BE2C (cell line): ENCODE measurements at places on chromosomes 4 and X.

- DNase-seq, result peak; percentile 34
Observed at GRCh38 chrX:43656005-43656494, at the start of gene MAOA. MAOA (plus strand) TSS chrX:43656299; CDS start chrX:43656342, 43 bp downstream.

DNA sequence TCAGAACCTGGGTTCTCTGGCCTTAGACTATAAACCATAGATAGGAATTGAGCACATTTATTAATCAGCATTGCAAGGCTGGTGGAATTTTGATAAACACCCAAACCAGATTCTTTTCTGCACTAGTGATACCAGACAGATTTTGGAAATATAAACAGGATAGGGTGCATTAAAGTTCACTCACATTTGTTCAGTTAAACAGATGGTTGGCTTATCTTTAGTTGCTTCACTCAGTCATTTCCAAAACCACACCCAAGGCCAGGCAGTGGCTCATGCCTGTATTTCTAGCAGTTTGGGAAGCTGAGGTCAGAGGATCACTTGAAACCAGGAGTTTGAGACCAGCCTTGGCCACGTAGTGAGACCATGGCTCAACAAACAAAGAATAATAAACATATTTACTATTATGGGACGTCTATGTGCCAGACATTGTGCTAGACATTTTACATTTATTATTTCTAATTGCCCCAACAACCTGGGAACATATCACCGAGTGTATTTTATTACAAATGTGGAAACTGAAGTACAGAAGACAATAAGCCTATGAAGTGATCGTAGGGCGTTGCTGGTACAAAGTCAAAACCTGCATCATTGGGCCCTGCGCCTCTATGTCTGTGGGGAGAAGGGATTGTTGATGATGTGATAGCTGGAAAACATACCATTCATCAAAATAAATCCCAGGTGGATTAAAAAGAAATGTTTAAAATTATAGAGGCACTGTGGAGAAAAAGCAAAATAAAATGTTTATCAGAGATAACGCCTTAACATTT is 15.0 kb downstream of the ADD1 start:
- no peak for DNase-seq

DNA sequence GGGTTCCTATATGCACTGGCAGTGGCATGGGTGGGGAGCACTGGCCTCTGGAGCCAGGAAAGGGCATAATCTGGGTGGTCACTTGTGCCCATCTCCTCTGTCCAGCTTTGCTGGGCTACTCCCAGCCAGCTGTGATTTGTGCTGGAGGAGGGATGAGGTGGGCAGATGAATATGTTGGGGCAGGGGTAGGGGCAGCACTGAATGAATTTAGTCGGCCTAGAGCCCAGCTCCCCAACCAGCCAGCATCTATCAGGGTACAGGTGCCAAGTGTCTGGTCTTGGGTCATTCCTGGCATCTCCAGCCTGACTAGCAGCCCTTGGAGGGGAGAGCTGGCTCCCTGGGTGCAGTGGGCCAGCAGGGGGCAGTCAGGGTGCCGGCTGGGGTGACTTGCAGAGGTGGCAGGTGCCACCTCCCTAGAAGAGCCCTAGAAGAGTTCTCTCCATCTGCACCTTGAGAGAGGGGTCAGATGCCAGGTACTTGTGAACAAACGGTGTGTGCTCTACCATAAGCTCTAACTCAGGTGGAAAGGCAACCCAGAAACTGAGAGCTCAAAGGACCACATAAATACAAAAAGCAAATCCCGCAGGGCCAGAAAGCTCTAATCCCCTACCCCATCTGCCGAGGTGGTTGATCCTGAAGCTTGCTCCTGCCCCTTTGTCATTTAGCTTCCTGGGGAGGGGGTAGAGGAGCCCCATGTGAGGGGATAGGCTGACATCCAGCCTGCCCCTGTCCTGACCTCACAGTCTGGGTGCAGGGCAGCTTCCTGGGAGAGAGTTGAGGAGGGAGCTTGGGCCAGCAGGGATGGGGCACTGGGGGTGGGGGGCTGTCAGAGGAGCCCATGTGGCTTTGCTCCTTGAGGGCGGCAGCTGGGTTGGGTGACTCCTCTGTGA is 2.2 kb downstream of the SORCS2 start:
- DNase-seq, result peak; percentile 62

- DNase-seq, result peak; percentile 23
Observed at GRCh38 chrX:41288641-41289040, 45.3 kb upstream of the DDX3X start.

GRCh38 chr4:8047837-8048678 is 108.4 kb upstream of the AFAP1 start:
- no peak for DNase-seq

GRCh38 chr4:87895964-87896621 is 63.3 kb downstream of the MEPE start:
- no peak for DNase-seq

GRCh38 chr4:183253451-183253850 is 66.6 kb downstream of the CLDN22 start:
- DNase-seq, result no peak

DNA sequence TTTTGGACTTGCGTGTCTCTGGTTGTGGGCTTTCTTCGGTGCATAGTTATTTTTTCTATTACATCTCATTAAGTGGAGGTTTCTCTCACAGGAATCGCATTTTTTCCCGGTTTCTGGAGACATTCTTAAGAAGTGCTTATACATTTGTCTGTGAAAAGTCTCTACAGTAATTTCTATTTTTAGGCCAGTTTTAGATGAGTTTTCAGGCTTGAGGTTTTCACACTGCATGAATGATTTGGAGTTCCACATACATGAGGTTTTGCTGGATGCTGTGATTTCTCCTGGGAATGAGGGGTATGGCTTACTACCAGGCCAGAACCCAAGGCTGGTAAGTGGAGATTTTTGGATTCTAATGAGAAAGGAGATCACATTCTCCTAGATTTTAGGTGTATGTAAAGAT is 422.6 kb upstream of the SLIT2 start:
- DNase-seq, result no peak

DNA sequence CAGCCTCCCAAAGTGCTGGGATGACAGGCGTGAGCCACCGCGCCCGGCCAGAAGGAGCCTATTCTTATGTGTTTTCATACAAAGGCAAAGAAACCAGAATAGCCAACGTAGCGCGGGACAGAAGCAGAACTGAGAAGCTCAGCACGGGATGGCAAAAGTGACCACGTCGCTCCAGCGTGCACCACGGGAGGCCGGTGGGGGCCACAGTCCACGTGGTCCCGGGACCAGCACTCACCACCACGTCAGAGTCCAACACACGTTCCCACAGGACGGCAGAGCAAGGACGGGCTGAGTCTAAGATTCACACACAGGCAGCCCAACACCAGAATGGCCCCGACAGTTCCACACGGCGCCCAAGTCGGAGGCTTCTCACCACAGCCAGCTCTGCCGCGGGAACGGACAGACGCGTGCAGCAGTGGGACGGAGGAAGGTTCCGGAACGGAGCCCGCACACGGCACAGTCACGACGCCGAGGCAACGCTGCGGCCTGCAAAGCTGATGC is 18.8 kb upstream of the GTPBP6 start:
- no peak for DNase-seq

DNA sequence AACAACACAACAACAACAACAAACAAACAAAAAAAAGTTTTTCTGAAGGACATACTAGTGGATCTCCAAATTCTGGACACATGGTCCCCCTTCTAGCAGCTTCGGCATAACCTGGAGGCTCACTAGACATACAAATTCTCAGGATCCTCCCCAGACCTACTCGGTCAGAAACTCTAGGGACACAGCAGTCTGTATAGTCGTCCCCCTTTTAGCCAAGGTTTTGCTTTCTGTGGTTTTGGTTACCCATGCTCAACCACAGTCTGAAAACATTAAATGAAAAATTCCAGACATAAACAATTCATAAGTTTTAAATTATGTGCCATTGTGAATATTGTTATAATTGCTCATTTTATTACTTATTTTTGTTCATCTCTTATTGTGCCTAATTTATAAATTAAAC is 45.2 kb upstream of the SHISA3 start:
- no peak for DNase-seq

- DNase-seq, result no peak
Observed at GRCh38 chr4:86554646-86555045, 39.5 kb upstream of the PTPN13 start.

- DNase-seq, result no peak
Observed at GRCh38 chrX:155070663-155070974, 317 bp downstream of the CMC4 start.

DNA sequence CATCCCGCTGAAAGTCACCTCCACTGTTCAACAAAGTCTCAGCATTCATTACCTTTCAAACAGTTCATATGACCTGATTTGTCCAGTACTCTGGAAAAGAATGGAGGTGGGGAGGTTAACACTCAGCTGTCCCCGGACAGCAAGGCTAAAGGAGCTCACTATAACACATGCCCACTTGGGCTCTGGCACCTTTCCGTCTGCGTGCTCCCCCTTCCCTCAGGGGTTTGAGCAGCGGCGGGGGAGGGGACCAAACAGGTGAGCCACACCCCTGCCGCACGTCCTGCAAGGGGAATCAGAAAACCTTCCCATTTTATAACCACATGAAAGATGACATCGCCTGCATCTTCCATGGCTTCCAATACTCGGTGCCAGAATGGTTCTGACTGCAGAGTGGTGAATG is 39.9 kb upstream of the NFXL1 start:
- DNase-seq, result no peak

GRCh38 chr4:124143632-124144031 is 568.9 kb downstream of the ANKRD50 start:
- no peak for DNase-seq

GRCh38 chr4:141599853-141600252 is 36.5 kb upstream of the IL15 start:
- DNase-seq, result no peak

GRCh38 chr4:158811216-158811540 is 42.4 kb downstream of the FNIP2 start:
- no peak for DNase-seq

DNA sequence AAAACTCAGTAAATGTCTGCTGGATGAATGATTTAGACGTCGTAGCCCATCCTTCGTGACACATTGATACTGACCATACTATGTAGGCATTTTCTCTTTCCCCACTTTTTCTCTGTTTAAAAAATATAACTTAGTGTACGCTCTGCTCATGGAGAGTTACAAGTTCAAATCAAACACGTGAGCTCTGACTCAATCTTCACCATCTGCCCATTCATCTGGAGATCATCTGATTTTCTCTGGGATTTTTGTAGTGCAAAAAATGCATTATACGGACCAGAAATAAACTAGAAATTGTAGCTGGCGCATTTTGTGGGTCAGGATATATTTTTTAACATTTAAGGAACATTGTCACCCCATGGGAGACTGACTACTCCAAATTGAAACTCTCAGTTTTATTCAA is 124.7 kb upstream of the FAM9B start:
- no peak for DNase-seq

GRCh38 chrX:119870626-119871131 is 854 bp downstream of the RNF113A start:
- peak; percentile 35 for DNase-seq

- DNase-seq, result peak; percentile 50
Observed at GRCh38 chr4:76957004-76957738, 7.6 kb downstream of the SEPTIN11 start.

DNA sequence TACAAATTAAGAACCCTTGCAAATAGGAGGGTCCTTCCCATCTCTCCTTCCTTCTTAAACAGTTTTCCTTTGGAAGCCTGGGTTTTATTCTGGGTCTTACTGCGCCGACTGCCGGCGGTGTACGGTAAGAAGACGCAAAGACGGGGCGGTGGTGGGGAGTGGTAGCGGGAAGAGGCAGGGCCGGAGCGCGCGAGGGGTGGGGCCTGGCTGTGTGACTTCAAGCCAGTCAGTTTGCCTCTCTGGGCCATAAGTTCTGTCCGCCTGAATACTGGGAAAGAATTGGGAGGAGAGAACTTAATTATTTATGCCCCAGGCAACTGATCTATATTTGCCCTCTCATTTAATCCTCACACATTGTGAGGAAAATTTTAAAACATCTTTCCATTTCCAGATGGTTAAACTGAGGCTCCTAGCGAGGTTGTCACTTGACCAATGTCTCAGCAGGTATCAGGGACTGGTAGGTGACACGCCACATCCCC is 726 bp upstream of the KANTR start:
- DNase-seq, result peak; percentile 85

GRCh38 chr4:99205153-99205979 is 13.7 kb downstream of the ADH6 start:
- DNase-seq, result no peak

DNA sequence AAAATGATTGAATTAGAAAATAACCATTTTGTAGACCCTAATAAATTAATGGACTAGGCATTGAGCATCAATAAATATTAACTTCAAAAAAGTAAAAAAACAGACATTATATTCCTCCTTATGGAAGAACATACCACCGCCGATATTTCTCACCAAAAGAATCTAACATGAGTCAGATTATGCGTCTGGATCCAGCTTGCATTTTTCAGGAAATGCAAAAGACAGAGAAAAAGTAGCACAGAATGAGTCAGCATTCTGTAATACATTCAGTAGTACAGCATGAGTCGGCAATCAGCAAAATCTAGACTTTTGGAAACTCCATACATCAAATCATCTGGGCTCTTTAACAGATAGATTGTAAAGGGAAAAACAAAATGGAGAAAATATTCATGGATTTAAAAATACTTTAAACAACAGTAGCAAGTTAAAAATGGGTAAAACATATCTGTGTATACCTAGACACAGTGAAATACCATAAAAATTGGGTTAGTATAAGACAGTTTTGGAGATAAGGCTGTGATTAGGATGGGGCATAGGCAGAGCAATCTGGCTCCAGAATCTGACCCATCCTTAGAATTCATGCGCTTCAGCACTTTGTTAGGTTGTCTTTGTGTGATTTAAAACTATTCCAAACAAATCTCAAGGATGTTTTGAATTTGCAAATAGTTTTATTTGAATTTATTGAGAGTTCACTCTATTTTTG is 633.0 kb upstream of the FAM241A start:
- DNase-seq, result no peak

- no peak for DNase-seq
Observed at GRCh38 chrX:47662144-47662657, 3.2 kb upstream of the UXT start.

DNA sequence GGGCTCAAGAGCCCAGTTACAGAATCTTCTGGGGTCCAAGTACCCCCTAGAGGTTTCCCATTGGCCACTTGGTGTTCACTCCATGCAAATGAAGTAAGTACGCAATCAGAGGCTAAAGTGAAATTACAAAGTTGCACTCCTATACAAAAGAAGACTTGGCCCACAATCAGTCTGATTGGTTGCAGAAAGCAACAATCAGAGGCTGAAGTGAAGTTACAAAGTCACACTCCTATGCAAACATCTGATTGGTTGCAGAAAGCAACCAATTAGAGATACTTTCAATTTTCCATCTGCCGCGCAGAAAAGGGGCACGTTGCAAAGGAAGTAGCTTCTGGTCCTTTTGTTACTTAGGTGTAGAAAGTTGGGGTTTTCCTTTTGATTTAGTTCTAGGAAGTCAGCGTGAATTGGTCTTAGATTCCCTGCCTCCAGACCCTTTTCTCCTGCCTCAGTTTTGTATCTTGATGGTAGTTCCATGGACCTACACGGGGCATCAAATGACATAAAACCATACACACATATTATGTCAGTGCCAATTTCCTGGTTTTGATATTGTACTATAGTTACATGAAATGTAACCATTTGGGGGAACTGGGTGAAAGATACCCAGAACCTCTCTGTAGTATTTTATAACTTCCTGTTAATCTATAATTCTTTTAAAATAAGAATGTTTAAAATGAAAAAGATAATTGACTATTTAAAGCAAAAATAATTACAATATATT is 12.4 kb upstream of the PIN4 start:
- DNase-seq, result no peak

GRCh38 chr4:94406668-94407437 is 44.9 kb upstream of the PDLIM5 start:
- peak; percentile 79 for DNase-seq

- no peak for DNase-seq
Observed at GRCh38 chrX:153806999-153807575, 12.6 kb downstream of the SSR4 start.

GRCh38 chr4:104756837-104757236 is 262.1 kb upstream of the CXXC4 start:
- DNase-seq, result no peak
